ENCODE measurements at places on chromosomes 2 and 18.

DNA sequence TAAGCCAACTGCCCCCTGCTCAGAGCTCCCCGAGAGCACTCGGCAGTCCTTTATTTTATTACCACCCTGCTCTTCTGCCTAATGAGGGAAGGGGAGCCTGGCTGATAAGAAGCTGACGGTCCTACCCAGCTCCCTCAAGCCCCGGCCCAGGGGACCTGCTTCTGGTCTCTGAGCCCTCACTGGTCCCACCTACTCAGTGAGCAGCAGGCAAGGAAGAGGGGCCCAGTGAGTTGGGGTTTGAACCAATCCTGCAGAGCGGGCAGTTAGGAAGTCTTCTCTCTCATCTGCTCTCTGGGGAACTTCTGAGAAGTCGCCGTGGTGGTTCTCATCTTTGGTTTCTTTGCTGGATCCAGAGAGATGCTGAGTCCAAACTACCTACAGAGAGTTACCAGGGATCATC lies 218.9 kb downstream of the NDUFA10 start:
- DNase-seq = no peak

DNA sequence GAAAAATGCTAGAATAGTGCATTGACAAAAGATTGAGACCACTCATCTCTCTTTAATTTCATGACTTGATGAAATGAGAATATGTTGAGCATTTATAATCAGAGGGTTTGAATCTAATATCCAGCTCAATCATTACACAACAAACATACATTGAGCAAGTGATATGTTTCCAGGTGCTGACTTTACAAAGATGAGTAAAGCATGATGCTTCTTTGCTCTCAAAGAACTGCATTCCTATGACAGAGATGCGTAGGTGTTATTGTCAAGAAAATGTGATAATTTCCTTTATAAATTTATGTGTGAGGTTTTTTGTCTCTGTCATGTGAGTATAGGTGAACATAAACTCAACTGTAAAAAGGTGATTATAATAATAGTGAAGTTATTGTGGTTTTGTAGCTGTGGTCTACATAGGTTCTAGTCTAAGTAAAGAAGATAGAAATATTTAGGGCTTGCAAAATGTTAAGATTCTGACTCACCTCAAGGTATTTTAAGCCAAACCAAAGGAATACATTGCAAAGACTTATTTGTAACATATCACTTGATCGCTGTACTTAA lies 389.8 kb downstream of the GALNT13 start:
- DNase-seq = no peak

DNA sequence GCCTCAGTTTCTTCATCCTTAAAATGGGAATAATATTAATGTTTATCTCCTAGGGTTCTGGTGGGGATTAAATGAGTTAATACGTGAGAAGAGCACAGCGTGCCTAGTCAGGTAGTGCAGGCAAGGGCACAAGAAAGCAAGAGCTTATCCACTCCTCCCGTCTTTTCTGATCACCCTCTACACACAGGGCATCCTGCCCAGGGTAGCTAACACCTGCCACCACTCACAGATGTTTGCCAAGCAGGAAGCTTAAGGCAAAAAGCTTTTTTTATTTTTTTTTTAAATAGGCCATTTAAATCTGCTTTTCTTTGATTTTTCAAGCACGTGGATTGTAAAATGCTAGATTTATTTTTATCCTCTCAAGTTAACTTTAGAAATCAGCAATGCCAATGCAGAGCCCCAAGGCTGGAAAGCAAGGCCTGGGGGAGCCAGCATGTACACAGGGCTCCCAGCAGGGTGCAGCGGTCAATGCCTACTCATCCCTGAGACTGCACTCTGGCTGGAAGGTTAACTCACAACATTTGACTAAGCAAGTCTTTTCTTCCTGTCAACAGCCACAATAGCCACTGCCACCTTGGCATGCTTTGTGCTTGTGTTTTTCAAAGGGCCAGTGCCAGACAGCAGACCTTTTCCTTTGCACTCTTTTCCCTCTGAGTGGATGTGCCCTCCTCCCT lies 86.5 kb upstream of the ACAA2 start:
- DNase-seq = no peak

- no peak for DNase-seq
Measured at GRCh38 chr2:134139611-134140010, 114.3 kb upstream of the MGAT5 start.

DNA sequence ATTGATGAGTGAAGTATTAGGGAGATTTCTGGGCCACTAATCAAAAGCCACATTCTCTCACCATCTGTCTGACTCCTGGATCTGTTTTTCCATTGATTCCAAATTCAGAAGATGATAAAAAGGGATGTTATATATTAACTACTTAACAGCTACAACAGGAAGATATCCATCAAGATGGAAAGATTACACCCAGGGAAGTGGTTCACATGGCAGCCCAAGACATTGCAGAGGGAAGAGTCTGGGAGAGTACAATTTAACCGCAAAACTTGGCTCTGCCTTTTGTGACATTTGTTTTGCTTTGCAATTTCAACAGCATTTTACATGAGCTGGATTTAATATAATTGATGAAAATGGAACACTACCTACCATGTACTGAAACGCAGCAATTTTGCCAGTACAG lies 22.5 kb upstream of the TCF4 start:
- no peak for DNase-seq

GRCh38 chr2:193966590-193966989 lies 1690.4 kb upstream of the SLC39A10 start:
- no peak for DNase-seq
